EL (cell line): ENCODE measurements at places on chromosomes 2 and 18.
A peak's percentile ranks its signal among the peaks of the same experiment; 100 is the strongest.

DNA sequence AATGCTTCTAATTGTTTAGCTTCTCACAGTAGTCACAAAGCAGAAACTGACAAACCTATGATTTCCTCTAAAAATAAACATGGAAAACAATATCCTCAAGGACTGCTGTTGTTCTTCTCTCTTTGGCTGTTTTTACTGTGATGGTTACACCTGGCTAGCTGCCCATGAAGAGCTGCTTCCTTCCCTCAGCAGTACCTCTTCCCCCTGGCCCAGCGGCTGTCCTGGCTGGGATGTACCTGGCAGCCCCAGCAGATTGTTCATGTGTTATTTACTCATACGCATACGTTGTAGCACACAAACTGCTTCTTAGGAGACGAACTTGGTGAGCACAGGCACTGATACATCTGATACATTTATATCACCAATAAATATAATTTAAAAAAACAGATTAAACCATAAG lies 27.4 kb downstream of the NEMP2 start:
- DNase-seq: no peak

DNA sequence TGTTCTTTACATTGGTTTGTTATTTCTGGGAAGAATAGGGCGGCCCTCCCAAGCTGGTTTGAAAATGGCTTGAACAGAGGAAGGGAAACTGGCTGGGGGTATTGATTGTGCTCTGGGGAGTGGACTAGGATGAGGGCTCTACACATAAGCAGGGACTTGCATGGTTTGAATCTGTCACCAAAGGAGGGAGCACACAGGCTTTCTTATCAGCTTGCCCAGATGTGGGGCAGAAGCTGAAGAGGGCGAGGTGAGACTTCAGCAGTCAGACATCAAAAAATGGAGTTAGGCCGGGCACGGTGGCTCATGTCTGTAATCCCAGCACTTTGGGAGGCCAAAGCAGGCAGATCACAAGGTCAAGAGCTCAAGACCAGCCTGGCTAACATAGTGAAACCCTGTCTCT lies 7.2 kb upstream of the RAB12 start:
- DNase-seq: no peak

DNA sequence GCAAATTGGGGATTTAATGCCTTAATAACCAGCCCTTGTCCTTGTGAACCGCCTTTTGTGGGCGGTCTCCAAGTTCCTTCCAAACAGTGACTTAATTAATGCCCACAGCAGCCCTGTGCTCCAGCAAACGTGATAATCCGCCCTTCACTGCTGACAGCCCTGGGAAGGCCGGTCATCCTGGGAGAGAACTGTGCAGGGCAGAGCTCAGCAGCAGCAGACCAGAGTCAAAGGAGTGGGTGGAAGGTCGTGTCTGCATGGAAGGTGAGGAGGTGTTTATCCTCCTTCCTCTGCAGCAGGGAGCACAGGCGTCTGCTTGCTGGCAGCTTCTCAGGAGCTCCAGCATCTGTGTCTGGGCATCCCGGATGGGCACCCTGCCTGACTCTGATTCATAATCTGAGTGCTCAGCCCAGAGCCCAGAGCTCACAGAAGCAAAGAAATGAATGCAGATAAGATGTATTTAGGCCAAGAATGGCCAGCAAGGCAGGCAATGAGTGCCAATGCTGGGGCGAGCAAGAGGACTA lies 270.0 kb upstream of the PXDN start:
- peak; percentile 19 for DNase-seq

- peak; percentile 22 for DNase-seq
These were observed 349.7 kb upstream of the GALNT5 start for GRCh38 chr2:156907806-156908205.

GRCh38 chr2:37893327-37893726 lies 31.8 kb upstream of the RMDN2 start:
- no peak for DNase-seq

DNA sequence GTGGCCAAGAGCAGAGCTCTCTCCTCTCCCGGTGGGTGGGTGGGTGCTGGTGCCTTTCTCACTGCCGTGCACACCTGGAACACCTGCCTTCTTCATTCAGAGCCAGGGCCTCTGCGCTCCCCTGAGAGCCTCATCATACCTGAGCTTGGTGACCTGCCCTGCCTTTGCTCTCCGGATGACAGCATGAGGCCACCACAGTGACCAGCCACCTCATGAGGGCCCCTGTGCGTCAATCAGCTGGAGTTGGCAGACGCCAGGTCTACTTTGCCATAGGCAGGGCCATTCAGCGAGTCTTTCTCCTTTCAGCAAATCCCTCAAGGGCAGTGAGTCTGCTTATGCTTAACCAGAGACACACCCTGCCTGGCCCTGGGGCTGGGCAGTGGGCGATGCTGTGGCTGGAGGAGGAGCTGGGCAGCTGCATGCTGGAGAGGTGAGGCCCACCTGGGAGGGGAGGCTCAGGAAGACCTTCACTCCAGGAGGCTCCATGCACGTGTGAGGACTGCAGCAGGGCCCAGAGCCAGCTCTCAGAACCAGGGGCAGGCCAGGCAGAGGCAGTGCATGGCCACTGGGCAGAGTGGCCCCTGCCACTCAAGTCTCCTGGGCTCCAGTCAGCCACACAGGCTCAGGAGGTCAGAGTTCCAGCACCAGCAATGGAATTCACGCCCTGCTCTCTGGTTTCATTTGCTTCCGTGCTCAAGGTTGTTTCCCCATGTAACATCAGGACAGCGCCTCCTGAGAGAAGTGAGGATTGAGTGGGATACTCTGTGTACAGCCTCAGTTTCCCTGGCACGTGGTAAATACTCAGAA lies 417.5 kb upstream of the MYT1L start:
- DNase-seq: no peak

- peak; percentile 49 for DNase-seq
These were observed 161.1 kb upstream of the PKDCC start for GRCh38 chr2:41886757-41887156.

DNA sequence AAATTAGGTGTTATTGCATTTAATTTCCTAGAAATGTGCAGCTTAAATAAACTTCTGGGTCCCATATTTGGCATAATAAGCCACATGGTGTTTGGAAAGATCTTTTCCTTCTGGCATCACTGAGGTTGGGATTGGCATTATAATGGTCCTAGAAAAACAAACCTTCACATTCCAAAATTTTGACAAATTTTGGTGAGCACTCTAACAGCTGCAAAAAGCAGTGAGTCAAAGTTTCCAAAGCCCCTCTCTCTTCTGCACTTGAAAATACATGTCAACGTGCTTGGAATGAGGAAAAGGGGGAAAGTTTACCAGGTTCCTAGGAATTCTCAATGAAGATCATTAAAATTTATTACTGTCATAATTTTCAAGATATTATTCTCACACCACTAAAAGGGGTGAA lies 77.8 kb upstream of the STK17B start:
- peak; percentile 79 for DNase-seq

- DNase-seq: no peak
These were observed 35.2 kb downstream of the SETBP1 start for GRCh38 chr18:44715842-44716241.

GRCh38 chr2:130316596-130316995 lies 26.1 kb upstream of the IMP4 start:
- no peak for DNase-seq

DNA sequence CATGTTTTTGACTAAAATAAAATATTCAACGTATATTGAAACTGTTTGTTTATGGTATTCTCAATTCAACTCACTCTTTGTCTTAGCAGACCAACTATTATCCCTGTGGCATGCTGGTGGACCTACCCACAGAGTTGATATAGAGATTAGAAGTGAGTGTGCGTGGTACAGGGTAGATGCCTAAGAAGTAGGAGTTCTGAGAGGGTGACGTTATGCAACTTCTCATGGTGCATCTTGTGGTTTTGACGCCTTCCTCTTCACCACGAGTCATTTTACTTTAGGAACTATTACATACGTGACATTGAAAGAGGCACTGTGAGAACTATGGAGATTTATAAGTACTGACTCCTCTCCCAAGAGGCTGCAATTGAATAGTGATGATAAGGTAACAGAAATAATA lies 26.6 kb upstream of the NAPG start:
- no peak for DNase-seq

- DNase-seq: no peak
These were observed 319.5 kb downstream of the TNS1 start for GRCh38 chr2:217683106-217683870.

DNA sequence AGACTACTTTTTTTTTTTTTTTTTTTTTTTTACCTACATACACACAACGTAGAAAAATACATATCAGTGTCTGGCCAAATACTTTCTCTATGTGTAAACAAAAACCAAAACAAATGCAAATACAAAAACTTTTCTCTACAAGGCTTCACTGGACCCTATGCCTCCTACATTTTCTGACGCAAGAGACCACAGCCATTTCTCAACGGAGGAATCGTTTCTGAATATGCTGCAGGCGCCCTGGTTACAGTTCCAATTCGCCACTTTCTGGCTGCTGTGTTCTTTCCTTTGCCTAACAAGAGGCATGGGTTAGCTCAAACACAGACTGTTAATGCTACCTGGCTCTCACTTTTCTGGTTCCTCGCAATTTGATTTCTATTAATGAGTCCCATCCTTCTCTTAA lies 96.4 kb downstream of the EPB41L3 start:
- no peak for DNase-seq

DNA sequence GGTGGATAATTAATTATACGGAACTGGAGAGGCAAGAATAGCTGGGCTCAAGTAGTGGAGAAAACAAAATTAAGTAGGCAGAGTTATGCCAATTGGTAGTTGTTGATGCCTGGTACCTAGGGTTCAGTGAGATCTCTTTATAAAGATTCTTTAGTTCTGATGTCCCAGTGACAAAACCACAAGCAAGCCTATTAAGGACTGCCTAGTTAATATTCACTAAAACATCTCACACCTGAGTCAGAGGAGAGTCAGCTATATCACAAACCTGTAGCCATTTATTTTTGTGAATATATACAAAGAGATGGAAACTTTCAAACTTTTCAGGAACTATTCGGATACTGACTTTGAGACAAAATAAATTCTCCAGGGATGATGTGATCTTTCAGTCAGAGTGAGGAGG lies 213.9 kb upstream of the CYP26B1 start:
- DNase-seq: no peak

GRCh38 chr18:41646915-41647620 lies 308.0 kb upstream of the PIK3C3 start:
- no peak for DNase-seq

DNA sequence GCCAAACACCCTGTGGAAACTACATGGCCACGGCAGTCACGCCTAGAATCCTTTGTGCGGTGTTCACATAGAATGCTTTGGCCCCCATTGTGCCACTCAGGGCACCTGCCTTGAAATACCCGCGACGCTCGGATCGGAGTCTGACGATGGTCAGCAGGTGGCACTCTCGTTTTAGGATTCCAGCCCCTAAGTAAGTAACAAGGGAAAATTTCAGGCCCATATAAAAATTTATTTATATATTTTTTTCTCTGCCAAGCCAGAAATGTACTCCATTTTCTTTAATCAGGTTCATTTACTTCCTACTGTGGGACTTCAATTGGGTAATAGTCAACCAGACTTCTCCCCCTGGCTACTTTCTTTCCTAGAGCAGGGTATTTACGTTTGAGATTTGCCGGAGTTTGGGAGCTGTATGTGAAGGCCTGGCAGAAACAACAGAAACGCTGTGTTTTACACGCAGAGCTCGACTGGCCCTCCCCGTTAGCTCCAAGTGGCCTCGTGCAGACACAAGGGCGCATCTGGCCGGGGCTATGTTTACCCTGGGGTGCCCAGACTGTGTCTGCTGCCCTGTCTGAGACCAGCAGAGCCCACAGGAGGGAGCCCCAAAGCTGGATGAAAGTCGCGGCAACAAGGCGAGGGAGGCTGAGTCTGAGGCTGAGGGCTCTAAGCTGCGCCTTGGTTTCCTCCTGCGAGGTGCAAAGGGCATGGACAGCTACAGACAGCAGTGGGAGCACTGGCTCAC lies 41.6 kb downstream of the LRRC30 start:
- peak; percentile 63 for DNase-seq

DNA sequence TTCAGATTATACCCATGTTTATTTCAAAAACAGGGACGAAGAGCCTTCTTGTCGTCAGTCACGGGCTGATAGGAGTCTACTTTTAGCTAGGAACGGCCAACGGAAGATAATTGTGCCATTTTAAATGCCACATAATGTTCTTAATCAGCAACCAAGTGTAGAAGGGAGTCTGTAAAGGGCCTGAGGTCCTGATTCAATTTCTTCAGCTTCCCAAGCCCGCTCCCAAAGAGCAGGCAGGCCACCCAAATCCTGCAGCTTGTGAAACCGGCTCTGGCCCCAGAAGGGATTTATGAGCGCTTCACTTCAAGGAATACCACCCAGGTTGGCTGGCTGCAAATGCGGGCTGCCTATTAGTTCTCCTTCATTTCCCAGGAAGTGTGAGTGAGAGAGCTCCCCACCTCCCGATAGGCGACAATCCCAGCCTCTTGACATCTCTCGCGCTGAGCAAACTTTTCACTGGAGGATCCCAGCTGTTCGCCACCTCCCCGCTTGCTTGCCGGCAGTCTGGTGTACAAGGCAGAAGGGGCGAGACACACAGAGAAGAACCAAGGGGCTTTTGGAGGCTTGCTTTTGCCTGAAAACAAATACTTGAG lies 272.9 kb downstream of the CDH20 start:
- peak; percentile 67 for DNase-seq

DNA sequence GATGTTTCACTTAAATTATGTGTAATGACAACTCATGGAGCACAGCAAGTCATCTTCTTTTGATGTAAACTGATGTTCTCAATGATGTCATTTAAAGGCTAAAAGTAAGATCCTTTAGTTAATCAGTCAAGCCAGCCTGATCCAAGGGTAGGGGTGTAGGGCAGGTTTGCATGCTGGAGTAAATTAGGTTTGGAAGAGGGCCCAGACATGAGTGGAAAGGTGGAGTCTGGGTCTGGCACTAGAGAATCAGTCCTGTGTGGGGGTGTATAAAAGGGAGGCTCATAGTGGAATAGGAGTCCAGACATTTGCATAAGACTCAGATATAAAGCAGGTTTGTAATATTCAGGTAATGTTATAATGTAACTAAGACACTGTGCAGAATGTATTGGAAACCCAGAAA lies 88.8 kb upstream of the NYAP2 start:
- DNase-seq: no peak

GRCh38 chr2:3212984-3213383 lies 164.6 kb downstream of the EIPR1 start:
- no peak for DNase-seq

GRCh38 chr2:47849368-47849767 lies 56.9 kb downstream of the FBXO11 start:
- DNase-seq: no peak
